EL (cell line): ENCODE measurements at places on chromosomes 2 and 18.

DNA sequence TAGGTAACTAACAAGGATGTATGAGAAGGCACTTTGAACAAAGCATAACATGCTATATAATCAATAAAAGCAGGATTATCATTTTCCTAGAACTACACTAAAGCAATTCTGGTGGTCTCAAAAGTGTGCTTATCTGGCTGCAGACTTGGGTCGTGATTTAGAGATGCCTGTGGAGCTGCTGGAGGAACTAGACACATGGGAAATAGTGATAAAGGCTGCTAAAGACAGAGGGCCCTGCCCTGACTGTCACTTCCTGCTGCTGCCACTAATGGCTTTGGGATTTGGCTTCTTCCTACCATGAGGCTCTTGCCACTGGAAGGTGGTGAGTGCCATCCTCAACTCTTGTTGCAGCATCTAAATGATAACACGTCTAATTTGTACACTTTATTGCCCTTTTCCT lies 22.5 kb downstream of the TMEM178A start:
- DNase-seq: no peak

- peak; percentile 35 for DNase-seq
These were observed 101.4 kb upstream of the RAB6C start for GRCh38 chr2:129877795-129878775.

GRCh38 chr2:203982276-203982675 lies 45.7 kb downstream of the ICOS start:
- DNase-seq: no peak

DNA sequence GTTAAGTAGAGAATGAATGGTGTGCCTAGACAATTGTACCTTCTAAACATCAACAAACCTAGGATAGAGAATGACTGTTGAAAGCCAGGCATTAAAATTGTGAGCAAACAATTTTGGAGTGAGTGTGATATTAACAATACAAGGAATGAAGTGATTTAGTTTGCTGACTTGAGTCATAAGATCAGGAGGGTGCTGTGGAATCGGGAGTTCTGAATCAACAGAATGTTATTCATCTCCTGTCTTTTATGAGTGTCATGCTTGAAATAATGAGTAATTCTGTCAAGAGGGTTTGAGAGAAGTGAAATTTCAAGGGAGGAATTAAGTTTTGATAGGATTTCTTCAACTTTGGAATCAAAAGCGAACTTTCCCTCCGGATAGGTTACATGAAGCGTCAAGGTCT lies 214.4 kb upstream of the DSEL start:
- peak; percentile 86 for DNase-seq

GRCh38 chr2:186995092-186995491 lies 146.1 kb upstream of the ZSWIM2 start:
- DNase-seq: peak; percentile 59

DNA sequence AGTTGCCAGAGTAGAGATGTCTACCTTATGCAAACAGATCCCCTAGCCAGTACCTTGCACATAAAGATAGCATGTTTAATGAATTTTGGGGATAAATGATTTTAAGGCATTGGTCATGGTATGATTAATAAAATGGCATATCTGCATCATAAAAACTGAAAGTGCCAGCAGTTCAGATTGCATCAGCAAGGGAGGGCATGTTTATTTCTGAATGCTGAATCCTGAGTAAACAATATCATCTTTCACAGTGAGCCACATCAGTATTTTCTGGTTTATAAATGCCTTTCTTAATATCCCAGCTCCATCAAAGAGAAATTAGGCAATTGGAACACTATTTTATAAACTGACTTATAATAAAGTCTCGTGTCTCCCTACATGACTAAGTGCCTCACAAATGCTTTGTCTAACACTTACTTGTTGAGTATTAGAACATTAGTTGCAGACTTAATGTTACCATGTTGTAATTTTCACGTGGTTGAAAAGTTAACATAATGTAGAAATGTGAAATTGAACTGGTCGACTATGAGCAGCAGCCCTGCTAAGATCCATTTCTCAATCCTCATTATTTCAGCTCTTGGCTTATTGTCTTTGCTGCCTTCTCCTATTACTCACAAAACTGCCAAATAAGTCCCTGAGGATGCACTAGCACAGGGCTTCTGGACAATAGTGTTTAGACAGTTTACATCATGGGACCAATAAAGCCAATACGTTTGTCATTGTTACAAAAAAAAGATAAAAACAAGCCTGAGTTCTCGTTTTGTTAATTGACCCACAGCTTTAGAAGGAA lies 48.0 kb downstream of the LANCL1 start:
- DNase-seq: no peak

- no peak for DNase-seq
These were observed 227.0 kb upstream of the COPS8 start for GRCh38 chr2:236858661-236859060.

DNA sequence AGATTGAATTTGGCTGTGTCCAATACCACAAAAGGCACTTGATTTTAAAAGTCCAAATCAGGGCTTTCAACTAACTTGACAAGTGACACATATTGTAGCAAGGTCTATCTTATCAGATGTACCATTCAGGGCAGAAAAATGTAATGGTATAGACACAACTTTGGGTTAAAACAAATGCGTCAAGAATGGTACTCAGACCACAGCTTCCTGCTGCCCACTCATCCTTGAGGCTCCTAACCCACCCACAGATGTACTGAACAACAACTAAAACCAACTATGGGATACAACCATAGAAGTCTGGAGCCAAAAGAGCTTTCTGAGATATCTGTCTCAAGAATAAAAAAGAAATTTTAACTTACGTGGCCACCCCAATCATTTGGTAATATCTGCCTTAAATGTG lies 105.2 kb downstream of the RBM43 start:
- DNase-seq: peak; percentile 28
